ENCODE measurements at places on chromosomes 2 and 18.

- DNase-seq, result no peak
Observed at GRCh38 chr2:222739939-222740338, 68.5 kb downstream of the MOGAT1 start.

- no peak for DNase-seq
Observed at GRCh38 chr2:132909427-132909826, 239.4 kb upstream of the LYPD1 start.

GRCh38 chr2:102848366-102848839 lies 86.6 kb downstream of the TMEM182 start:
- DNase-seq, result no peak

DNA sequence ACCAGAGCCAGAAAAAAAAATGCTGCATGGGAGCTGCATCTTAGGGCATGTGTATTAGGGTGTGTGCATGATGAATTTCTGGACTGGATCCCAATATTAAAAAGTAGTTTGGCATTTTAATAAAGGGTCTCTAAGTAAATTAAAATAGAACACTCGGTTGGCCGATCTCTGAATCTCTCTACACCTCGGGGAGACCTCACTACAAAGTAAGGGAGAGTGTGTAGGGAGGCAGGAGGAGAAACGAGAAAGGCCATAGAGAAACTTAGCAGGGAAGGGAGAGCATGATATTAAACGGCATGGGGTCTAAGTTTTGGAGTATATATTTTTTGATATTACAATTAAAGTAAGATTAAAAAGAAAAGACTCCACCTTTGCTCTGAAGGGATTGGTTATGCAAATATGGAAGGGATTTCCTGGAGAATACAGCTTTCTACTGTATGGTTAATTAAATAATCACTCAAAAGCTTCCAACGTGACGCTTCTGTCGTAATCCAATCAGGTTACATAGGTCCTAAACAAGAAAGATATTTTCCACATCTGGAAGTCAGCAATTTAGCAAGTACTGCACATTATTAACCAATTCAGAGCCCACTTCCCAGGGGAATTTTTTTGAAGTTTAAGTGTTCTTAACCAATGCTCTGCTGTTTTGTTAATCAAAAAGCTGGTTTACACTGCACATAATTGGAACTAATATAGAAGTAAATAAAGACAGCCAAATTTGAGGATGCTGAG lies 1.0 kb upstream of the ZEB2 start:
- DNase-seq, result no peak

DNA sequence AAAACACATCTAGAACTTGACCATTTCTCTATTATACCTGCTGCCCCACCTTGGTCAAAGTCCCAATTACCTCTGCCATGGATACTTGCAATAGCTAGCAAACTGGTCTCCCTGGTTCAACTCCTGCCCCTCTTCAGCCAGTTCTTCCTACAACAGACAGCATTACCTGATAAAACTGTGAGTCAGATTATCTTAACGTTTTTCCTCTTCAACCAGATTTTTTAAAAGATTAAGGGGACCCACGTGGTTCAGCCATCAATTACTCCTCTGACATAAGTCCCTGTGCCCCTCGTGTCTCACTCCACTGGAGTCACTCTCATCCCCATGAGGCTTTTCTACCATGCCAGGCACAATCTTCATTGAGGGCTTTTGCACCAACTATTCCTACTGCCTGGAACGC lies 5.3 kb upstream of the ARHGAP15 start:
- no peak for DNase-seq

DNA sequence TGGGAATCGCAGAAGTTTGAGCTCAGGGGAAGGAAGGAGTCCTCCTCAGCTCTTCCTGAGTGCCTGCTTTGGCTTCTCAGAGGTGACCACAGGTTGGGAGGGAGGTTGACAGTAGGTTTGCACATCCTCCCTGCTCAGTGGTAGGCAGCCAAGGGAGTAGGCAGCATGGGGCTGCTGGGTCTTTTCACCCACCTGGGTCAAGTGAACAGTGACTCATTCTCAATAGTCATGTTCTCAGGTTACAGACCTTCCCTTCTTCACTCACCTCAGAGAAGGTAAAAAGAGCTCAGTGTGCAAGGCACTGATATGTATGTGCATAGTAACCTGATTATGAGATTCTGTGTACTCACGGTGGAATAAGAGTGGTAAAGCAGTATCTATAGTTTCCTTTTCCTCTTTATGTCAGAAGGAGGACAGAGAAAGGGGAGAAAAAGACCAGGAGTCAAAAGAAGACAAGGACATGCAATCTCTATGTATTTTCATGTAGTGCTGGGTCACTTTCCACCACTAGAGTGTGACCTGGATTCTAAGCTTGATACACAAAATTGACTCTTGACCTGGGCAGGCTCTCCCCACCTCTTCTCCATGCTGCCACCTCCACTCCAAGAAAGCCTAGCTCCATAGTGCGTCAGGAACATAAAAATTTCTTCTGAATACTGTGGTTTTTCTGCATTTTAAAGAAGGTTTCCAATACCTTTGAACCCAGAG lies 36.5 kb upstream of the ASNSD1 start:
- DNase-seq, result no peak

Measured in activated CD8-positive, alpha-beta memory T cell treated with anti-CD3 and anti-CD28 coated beads for 1 hour (primary cell).